Activated CD4-positive, alpha-beta T cell treated with anti-CD3 and anti-CD28 coated beads, Interleukin-2, amount 10 ng/mL, durations not matched to agents 7 days and 5 days (primary cell): ENCODE measurements at places on chromosomes 6 and 20.

GRCh38 chr20:21820045-21820444, 114.6 kb downstream of the PAX1 start:
- DNase-seq = no peak

GRCh38 chr20:33732166-33732970, 572 bp downstream of the ZNF341 start:
- peak; percentile 85 for DNase-seq

DNA sequence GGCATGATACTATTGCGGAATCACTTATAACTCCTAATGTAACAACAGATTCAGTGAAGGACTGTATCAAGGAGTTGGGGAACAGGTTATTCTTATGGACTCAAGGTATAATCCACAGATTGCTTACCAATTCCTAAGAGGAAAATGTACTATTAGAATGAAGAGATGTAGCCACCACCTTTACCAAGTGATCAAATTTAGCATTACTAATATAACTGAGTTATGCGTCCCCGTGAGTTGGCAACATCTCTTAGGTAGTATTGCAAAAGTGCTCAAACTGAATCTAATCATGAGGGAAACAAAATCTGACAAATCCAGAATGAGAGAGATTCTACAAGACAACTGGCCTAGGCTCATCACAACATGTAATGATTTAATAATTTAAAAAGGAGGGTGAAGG, 777 bp upstream of the SNRNP48 start:
- DNase-seq = no peak

- DNase-seq = no peak
Measured at GRCh38 chr6:167846997-167847606, 20.4 kb downstream of the AFDN start.

DNA sequence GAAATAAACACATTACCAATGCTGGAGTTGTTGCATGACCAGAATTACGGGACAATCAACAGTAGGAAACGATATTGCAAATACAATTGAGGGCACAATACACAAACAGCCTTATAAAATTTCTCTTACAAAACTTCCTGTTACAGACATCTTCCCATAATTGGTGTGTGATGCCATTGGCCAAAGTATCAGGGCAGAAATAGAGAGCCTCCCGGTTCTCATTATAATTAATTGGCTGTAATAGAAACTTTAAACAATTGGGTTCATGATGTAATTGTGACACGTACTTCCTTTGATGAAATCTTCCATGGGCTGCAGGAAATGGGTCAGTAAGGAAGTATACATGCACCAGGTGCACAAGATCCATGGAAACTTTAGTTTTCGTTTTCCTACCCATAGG, 40.3 kb upstream of the RALGAPA2 start:
- no peak for DNase-seq

DNA sequence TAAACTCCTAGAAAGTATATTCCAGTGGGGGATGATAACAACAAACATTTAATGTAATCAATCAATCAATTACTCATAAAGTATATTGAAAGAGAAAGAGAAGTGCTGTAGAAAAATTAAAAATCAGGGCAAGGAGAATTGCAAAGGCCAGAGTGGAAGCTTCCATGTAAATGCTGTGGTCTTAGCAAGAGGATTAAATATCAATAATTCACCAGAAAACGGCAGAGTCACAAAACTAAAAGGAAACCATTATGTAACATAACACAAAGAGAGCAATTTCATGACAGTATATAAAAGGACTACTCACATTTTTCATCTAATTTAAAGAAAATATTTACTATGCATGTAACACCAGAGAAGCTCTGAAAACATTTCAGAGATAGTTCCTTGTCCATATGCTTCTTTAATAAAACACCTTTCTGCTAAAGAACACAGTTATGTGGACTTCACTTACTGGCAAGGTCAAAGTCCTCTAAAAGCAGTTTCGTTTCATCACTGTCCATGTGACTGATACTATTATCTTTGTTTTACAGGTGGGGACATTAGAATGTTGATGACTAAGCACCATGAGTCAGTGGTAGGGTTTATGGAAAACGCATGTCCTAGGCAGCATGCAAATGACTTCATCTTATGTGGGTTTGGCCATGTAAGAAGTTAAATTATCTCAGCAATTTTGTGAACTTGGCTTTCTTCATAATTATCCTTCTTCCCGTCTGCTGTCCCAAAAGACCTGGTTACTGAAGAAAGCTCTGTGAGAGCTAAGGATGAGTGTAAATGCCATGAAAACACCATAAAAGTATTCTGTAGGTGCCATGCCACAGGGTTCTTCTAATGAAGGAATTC, 185.8 kb upstream of the TENT5A start:
- no peak for DNase-seq

GRCh38 chr6:53119772-53120409, 28.8 kb downstream of the GCM1 start:
- DNase-seq = no peak

GRCh38 chr20:60108397-60108796, 150.2 kb downstream of the CDH26 start:
- DNase-seq = no peak
